Non-pigmented ciliary epithelial cell (primary cell): ENCODE measurements at places on chromosomes 7 and 10.
A peak's percentile ranks its signal among the peaks of the same experiment; 100 is the strongest.

DNA sequence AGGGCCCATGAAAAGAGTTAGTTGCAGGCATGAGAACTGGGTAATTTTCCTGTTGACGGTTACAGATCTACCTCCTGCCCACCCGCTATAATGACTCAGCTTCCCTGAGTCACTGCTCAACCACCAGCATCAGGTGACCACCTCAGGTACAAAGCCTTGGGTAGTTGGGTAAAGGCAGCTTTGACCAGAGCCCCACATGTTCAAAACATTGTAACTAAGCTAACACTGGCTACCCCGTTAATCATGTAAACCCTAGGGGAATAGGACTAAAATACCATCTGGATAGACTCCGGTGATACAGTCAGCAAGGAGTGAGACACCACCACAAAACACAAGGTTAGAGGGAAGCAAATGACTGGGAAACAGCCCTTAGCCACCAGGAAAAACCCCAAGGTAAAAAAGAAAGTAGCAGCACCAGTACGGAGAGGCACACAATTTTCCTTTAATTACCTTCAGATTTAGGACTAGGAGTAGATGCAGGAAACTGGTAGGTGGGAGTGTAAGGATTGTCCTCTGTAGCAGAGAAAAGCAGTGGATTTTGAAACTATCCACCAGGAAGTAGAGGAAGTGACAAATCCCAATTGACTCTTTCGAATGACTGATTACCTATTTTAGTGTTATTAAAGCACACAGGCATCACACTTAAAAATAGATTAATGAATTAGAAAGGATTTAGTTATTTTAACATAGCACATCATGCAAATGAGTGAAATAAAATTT lies 103.5 kb upstream of the PDLIM1 start:
- no peak for DNase-seq

- no peak for DNase-seq
Measured at GRCh38 chr10:77293773-77294172, 343.8 kb downstream of the KCNMA1 start.

GRCh38 chr10:47401874-47402640 lies 18.0 kb upstream of the ZNF488 start:
- no peak for DNase-seq

GRCh38 chr7:19982841-19983835 lies 209.7 kb upstream of the TMEM196 start:
- peak; percentile 34 for DNase-seq

GRCh38 chr7:40310258-40310657 lies 175.5 kb downstream of the SUGCT start:
- no peak for DNase-seq

DNA sequence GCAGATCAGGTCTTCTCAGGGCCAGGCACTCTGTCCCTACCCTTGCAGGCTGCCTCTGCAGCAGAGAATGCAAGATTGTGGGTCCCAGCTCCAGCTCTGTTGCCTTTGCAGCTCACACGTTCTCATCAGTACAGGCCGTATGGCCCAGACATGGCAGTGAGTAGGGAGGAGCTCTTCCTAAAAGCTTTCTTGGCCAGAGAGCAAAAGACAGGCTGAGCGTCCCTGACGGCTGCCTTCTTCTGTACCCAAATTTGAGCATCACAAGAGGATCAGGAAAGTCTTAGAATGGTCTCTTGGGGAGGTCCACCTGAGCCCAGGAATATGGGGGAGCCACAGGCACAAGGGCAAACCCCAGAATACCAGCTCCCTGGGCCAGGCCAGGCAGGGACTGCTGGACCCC lies 266.3 kb upstream of the ZMIZ1 start:
- no peak for DNase-seq
